ENCODE measurements at places on chromosomes 3 and 15. TPM values are rescaled to one million over a fixed set of nuclear protein-coding genes. Genes with fewer than 3 reads are reported as not detected.

The SMCO1 gene
- total RNA-seq, result not detected

DNA sequence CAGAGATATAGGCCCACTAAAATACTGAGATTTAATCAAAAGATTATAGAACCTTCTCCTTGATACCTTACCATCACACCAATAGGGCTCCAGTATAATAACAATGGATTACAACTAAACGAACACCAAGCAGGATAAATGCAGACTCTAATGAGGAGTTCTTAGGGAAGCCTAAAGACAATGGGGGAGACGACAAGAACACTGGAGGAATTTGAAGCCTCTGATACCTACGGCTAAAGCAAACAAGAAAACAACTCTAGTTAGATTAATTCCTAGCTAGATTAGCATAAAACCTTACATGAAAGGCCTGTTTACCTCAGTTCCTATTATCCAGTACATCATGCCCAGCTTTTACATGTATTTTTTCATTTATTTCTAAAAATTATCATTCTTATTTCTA is 35.1 kb downstream of the NGLY1 start:
- peaks cover 2% of the 10 kb centered on the region for H3K27me3 ChIP-seq
- H3K4me1 ChIP-seq, result peaks cover 28% of the 10 kb centered on the region
- H3K36me3 ChIP-seq, result peaks cover 6% of the 10 kb centered on the region
- peak overlapping the region; percentile 31 for H3K27ac ChIP-seq

The ZPLD1 gene
- not detected for total RNA-seq

DNA sequence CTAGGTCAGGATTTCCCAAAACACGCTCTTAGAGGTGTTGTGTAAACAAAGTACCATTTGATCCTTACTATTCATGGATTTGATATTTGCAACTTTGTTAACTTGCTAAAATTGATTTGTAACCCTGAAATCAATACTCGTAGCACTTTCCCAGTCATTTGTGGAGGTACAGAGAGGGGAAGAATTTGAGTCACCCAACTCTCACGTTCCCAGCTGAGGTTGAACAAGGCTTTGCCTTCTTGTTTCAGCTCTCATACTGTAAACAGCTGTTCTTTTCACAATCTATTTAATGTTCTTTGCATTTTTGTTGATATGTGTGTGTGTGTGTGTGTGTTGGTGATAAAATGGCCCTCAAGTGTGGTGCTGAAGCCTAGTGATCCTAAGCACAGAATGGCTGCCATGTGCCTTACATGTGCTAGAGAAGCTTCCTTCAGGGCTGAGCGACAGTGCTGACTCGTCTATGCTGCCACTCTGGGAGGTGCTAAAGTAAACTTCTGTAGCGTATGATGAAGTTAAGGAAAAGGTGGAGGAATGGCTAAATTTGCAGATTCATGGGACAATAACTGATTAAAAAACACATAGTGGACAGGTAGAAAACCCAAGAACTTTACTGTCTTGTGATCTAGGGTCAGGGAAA is 173.2 kb downstream of the APBA2 start:
- H3K27me3 ChIP-seq, result peaks cover 15% of the 10 kb centered on the region
- no peak for DNase-seq
- peaks cover 10% of the 10 kb centered on the region for H3K36me3 ChIP-seq
- H3K4me1 ChIP-seq, result peaks cover 34% of the 10 kb centered on the region
- H3K27ac ChIP-seq, result peak overlapping the region; percentile 72

The SAMD7 gene
- not detected for total RNA-seq

The SPG11 gene
- total RNA-seq, result 59.2 TPM

- no peak overlapping the region for H3K27ac ChIP-seq
- no peaks in the 10 kb centered on the region for H3K27me3 ChIP-seq
Observed at GRCh38 chr3:30428251-30428650, 178.2 kb upstream of the TGFBR2 start.

- peaks cover 16% of the 10 kb centered on the region for H3K4me1 ChIP-seq
- peaks cover 7% of the 10 kb centered on the region for H3K36me3 ChIP-seq
- H3K4me3 ChIP-seq, result no peak overlapping the region
- DNase-seq, result no peak
- no peak overlapping the region for H3K27ac ChIP-seq
- H3K27me3 ChIP-seq, result peaks cover 3% of the 10 kb centered on the region
Observed at GRCh38 chr3:176987901-176988650, 209.2 kb downstream of the TBL1XR1 start.

GRCh38 chr15:40691737-40692136 is 3.2 kb upstream of the RAD51 start:
- peaks cover 4% of the 10 kb centered on the region for H3K27me3 ChIP-seq
- no peak overlapping the region for H3K4me3 ChIP-seq
- H3K36me3 ChIP-seq, result no peaks in the 10 kb centered on the region
- H3K27ac ChIP-seq, result no peak overlapping the region
- no peak for DNase-seq

DNA sequence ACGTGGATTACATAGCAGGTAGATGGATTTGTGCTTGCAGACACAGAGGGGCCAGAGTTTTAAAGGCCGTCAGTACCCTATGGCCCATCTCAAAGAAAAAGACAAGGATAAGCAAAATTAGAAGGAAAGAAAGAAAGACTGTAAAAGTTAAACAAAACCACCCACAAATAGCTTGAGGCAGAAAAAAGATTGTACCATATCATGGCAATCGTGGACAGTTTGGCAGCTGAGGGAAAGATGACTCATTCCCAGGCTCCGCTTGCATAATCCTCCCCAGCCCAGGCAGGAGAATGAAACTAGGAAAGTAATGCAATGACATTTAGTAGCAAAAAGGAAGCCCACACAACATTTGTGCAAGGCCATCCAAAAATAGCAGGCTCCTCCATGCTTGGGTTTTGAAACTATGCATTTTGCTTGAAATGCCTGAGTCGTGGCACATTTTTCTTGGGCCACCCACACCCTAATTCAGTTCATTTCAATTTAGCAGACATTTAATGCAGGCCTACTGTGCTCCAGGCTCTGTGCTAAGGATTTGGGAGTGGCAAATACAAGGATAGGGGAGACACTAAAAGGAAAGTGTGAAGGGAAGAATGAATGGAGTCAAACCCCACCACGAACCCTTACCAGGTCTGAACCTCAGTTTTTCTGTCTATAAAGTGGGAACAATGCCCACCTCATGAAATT is 40.9 kb upstream of the SMAD3 start:
- H3K27me3 ChIP-seq, result no peaks in the 10 kb centered on the region
- H3K4me1 ChIP-seq, result no peaks in the 10 kb centered on the region
- H3K4me3 ChIP-seq, result no peak overlapping the region
- no peaks in the 10 kb centered on the region for H3K36me3 ChIP-seq
- H3K27ac ChIP-seq, result no peak overlapping the region

The CCRL2 gene
- not detected for total RNA-seq

The INKA1 gene
- total RNA-seq, result 4.2 TPM

The CD80 gene
- total RNA-seq, result not detected

DNA sequence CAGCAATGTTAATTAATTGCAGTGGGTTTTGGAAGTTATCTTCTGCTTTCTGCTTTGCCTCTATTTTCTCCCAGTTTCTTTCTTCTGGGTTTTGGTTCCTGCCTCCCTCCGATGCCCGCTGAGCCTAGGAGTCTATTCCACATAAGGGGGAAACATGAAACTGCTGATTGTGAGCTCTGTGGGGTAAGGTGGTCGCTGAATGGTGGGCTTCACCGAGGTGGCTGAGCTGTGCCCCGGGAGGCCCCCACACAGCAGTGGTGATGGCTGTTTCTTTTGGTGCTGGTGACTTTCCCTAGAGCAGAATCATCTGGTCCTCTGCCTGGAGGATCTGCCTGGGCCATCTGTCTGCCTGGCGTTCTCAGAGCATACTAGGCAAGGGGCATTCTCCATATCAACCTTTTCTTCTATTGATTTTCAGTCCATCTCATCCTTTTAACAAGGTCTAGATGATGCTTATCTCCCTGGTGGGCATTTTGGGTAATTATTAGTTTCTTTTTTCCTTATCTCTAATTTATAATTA is 68.8 kb upstream of the ATP2B2 start:
- peak; percentile 68 for DNase-seq
- H3K27me3 ChIP-seq, result peaks cover 13% of the 10 kb centered on the region
- no peaks in the 10 kb centered on the region for H3K36me3 ChIP-seq
- H3K27ac ChIP-seq, result peak overlapping the region; percentile 96
- peak overlapping the region; percentile 83 for H3K4me3 ChIP-seq

GRCh38 chr15:85534031-85534430 is 153.6 kb downstream of the AKAP13 start:
- peaks cover 8% of the 10 kb centered on the region for H3K4me1 ChIP-seq
- H3K36me3 ChIP-seq, result no peaks in the 10 kb centered on the region
- H3K27ac ChIP-seq, result no peak overlapping the region
- H3K27me3 ChIP-seq, result no peaks in the 10 kb centered on the region

- H3K36me3 ChIP-seq, result no peaks in the 10 kb centered on the region
- DNase-seq, result no peak
- no peak overlapping the region for H3K4me3 ChIP-seq
- H3K27ac ChIP-seq, result no peak overlapping the region
Observed at GRCh38 chr3:69033470-69033869, 18.7 kb downstream of the TMF1 start.

The RTP3 gene
- total RNA-seq, result not detected

The IL17RB gene
- total RNA-seq, result 0.78 TPM

DNA sequence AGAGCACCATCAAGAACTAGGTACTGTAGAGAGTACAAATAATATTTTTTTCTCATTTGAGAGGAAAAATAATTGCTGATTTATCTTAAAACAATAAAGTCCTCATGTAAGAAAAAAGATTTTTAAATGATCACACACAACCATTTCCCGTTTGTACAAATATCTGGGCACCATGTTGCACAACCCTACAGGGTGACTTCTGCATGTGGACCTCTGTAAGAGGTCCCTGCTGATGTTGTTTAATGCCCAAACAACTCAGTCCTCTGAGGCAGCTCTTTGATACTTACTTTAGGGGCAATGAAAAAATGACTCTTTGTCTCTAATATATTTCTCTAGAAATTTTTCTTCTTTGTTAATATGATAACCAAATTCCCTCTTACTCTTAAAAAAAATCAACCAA is 168.1 kb upstream of the SATB1 start:
- no peaks in the 10 kb centered on the region for H3K36me3 ChIP-seq
- no peak overlapping the region for H3K4me3 ChIP-seq
- peaks cover 2% of the 10 kb centered on the region for H3K27me3 ChIP-seq
- H3K27ac ChIP-seq, result no peak overlapping the region
- H3K4me1 ChIP-seq, result no peaks in the 10 kb centered on the region

DNA sequence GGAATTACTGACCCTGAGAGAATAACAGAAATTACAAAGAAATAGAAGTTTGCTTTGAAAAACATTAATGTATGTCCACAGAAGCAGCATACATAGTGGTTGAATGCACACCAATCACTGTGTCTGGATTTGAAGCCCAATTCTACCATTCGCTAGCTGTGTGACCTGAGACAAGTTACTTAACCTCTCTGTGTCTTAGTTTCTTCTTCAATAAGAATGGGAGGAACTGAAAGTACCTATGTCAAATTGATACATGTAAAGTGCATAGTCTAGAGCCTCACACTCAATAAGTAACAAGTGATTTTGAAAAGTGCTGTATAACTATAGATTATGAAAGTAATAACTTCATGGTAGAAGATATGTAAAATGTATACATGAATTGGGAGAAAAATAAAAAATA is 457.8 kb downstream of the FOXP1 start:
- no peaks in the 10 kb centered on the region for H3K27me3 ChIP-seq
- H3K36me3 ChIP-seq, result no peaks in the 10 kb centered on the region
- DNase-seq, result no peak
- no peak overlapping the region for H3K27ac ChIP-seq
- no peak overlapping the region for H3K4me3 ChIP-seq
- peaks cover 13% of the 10 kb centered on the region for H3K4me1 ChIP-seq

The ACSBG1 gene
- not detected for total RNA-seq

DNA sequence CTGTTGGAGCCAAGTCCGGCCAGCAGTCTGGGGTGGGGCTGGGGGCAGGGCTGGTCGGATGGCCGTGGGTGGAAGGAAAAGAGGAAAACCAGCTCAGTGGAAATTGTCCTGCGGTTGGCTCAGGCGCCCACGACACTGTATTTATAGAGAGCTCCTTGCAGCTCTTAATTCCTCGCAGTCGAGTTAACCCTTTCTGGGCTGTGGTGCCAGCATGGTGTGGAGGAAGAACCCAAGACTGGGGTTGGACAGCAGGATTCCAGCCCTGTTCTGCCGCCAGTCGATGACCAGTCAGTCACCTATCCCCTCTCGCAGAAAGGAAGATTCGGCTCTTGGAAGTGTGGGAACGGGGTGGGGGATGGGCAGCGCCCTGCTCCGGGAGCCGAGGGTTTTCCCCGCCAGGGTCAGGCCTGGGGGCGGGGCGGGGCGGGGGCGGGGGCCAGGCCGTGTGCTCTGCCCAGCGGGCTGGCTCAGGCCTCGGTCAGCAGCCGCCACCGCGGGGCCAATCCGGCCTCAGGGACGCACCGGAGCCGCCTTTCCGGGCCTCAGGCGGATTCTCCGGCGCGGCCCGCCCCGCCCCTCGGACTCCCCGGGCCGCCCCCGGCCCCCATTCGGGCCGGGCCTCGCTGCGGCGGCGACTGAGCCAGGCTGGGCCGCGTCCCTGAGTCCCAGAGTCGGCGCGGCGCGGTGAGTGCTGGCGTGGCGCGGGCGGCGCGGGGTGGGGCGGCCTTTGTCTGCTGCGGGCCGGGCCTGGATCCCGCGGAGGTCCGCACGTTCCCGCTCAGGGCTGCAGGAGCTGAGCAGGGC is at the start of gene CD276:
Gene CD276 (plus strand): TSS at position 607 of the 804 bp plus-strand sequence. CDS start 15,257 bp downstream, outside the sequence.
- H3K36me3 ChIP-seq, result no peaks in the 10 kb centered on the region
- H3K27ac ChIP-seq, result peak within 1 kb of the TSS; percentile 95
- peak; percentile 85 for DNase-seq
- peak within 1 kb of the TSS; percentile 99 for H3K4me3 ChIP-seq
- peaks cover 44% of the 10 kb centered on the region for H3K4me1 ChIP-seq

The BCHE gene
- total RNA-seq, result 4.0 TPM

The SYNPR gene
- total RNA-seq, result 6.1 TPM

DNA sequence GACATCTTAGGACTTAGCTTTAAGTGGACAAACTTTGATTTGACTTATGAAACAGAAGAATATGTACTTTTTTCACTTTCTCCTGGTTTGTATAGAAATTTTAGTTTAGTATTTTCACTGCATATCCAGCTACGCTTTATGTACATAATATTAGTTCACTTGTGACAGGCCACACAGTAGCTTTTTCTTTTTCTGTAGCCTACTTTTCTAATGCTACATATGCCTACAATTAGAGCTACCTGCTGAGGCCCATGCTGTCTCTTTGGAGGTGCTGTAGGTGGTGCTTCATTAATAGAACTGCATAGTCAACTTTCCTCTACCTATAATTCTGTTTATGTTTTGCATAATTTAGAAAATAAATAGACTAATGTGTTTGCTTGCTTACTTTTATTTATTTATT is 191.6 kb downstream of the NLGN1 start:
- no peak overlapping the region for H3K4me3 ChIP-seq
- no peak overlapping the region for H3K27ac ChIP-seq
- no peak for DNase-seq
- no peaks in the 10 kb centered on the region for H3K36me3 ChIP-seq
- peaks cover 4% of the 10 kb centered on the region for H3K27me3 ChIP-seq
- no peaks in the 10 kb centered on the region for H3K4me1 ChIP-seq

DNA sequence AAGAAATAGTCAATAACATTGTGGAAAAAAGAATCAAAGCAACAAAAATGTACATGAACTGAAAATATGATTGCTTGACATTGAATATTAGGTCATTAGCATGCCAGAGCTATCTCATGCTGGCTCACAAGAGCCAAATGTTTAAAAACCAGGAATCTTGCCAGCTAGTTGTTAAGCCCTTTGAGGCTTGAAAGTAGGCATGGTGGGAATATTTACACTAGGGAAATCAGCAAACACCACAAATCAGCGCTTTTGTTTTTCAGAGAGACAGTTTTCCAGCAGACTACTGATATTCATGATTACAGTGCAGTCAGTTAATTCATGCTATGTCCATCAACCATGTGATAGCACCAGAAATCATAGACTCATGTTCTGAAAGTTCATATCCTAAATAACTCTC is 144.8 kb downstream of the ARPP21 start:
- no peak overlapping the region for H3K27ac ChIP-seq
- no peak overlapping the region for H3K4me3 ChIP-seq
- no peaks in the 10 kb centered on the region for H3K27me3 ChIP-seq
- no peaks in the 10 kb centered on the region for H3K36me3 ChIP-seq
- peaks cover 27% of the 10 kb centered on the region for H3K4me1 ChIP-seq

The BHLHE40 gene
- total RNA-seq, result 0.22 TPM

Data from glutamatergic neuron (in vitro differentiated cells).